HTR-8/SVneo (cell line): ENCODE measurements at places on chromosomes 1 and 21.

DNA sequence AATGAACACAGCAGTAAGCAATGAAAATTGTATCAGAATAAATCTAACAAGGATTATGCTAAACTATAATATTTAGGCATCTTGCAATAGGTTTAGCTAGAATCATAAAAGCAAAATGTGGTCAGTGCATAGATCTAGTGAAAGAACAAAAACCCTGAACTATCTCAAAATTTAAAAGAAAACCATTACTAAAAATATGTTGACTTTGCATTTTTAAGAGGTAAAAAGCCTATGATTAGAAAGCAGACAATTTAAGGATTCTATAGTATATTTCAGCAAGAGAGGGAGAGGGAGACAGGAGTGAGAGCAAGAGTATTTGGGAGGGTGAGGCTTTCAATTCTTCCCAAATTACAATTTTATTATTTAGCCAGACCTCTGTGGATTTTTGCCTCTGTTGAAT is 219.4 kb downstream of the TTLL7 start:
- DNase-seq, result no peak

GRCh38 chr1:224696891-224697765 is 81.0 kb downstream of the CNIH3 start:
- DNase-seq, result peak; percentile 17

DNA sequence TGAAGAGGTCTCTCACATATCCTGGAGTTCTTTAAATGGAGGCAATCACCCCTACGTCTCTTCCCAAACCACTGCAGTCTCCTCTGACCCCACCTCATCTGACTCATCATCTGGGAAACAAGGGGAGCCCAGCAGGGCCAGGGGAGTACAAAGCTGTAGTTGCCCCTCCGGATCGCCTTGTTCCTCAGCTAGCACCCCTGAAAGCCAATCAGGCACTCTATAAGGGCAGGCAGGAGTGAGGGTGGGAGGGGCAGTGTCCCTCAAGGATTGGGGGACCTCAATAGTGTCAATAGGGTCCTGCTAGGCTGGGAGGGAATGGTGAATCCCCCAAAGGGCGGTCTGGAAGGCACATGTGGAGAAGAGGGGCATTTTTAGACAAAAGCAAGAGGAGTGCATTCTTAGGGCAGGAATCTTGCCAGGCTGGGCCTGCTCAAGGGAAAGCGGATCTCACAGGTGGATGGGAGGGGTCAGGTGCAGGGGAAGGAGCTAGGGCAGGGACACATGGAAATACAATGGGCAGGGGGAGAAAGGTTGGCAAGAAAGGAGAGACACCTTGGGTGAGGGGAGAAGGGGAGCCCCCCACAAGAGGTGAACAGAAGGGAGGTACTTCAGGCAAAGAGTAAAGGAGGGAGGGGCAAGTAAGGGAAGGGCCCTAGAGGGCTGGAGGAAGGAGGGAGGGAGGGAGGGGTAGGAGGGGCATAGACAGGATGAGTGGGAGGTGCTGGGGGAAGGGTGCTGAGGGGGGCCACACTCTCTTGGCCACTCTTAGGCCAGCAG is 5.8 kb downstream of the SHISA4 start:
- no peak for DNase-seq

DNA sequence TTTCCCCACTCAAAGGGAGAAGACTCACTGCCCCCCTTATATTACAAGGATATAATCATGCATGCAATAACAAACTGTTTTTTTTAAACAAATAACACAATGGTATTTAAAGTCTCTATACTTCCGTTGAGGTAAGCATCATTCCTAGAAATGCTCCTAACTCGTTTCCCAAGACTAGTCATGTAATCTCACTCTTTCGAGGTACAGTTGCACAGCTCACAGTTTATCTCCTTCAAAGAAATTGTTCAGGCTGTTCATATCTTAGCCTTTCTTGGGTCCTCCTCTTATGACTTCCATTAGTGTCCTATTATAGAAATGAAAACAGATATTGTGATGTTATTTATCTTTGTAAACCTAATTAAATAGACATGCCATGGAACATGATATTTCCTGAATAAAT is 705.0 kb downstream of the KCNT2 start:
- DNase-seq, result no peak

DNA sequence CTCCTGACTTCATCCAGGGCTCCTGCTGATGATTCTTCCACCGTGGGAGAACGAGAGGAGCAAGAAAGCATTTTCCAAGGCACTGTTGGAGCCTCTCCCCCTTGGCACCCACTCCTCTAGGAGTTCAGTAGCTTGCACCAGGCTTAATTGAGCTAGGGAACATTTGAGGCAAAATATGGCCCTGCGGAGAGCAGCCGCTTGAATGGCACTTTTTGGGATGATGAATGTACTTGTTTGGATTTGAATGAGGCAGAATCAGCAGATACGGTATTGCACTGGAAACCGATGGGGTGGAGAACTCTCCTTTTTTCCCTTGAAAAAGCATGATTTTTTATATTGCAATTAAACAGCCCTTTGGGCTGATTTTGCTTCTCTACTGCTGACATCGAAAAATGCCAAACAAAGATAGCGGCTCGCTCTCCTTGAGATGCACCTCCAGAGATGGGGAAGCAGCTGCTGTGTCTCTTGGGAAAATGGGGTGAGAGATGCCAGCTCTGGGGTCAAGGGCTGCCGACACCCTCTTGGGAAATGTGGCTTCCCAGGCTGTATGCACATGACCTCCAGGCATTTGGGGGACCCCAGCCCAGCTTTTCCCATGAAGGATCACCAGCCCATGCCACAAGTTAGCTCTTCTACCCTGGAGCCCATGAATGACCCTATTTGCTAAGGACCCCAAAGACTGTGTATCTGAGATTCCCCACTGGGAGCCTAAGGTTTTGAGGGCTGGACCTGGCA is 55.4 kb upstream of the LRP8 start:
- no peak for DNase-seq

DNA sequence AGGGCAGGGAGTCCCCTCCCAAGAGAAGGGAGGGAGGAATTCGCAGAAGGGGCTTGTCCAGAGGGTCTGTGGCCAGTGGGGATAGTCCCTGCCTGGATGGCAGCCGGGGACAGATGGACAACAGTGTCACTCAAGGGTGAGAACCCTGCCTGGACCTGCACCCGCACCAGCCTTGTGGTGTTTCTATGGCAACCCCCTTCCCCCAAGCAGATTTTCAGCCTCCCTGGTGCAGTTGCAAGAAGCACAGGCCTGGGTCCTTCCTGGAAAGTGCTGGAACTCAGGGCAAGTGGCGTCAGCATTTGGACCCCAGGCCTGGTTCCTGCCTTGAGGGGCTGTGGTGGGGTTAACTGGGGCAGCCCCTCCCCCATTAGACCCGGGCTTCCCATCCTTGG is 83.8 kb upstream of the ACTL8 start:
- DNase-seq, result no peak

DNA sequence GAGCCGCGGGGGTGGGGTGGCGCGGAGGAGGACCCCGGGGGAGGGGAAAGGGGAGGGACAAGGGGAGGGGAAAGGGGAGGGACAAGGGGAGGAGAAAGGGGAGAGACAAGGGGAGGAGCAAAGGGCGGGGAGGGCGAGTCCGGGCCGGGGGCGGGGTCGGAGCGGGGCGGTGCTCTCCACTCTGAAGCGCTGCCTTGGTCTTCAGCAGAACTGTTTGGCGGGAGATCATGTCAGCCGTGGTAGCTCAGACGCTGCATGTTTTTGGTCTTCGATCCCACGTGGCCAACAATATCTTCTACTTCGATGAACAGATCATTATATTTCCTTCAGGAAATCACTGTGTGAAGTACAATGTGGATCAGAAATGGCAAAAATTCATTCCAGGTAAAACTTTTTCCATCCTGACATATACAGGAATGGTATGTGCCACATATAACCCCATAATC is 420 bp downstream of the CFAP57 start:
- peak; percentile 76 for DNase-seq

DNA sequence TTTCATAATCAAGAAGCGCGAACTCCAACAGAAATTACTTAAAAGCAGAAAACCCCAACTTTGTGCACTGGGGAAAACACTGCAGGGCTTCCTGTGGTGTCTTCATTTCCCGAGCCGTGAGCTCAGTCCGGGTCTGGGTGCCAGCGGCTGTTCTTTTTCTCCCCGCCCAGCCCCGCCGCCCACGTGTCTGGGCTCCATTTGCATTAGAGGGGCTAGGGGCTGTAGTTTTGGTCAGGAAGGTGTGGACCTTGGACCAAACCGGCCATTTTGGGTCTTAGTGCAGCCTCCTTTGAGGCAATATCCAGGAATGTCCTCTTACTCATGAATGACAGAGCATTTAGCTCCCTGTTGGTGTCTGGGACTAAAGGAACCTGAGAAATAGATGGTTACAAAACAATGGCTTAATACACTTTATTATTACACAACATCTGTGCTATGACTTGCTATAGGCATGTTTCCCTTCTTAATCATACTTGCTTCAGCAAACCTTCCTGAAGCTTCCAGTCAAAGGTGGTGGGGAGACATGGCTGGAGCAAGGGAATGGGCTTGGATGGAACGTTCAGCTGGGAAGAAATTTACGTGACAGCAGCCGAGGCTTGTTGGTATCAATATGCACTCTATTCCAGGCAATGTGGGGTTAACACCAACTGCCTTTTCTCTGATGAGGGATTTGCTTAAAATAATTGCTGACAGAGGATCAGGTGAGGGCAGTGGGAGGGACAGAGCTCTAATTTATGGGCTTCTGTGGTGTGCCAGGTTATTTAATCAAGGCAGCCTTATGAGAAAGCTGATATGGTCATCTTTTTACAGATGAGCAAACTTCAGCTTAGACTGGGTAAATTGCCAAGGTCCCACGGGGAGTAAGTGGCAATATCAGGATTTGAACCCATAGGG is 1.1 kb downstream of the AGTRAP start:
- peak; percentile 38 for DNase-seq

DNA sequence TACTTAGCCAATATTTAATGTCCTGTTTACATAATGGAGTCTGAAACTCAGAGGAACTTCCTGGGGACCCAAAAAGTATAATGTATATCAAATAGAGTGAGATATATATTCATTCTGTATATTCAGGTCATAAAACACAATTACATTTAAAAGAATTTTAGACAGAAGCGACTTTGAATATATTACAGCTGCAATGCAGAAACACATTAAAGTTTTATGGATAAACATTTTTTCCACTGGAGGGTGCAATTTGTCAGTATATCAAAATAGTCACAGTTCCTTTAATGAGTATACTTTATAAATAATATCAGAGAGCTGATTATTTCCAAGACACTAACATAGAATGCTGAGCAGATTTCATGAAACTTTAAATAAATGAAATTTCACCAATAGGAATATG is 43.9 kb upstream of the CRB1 start:
- DNase-seq, result no peak

DNA sequence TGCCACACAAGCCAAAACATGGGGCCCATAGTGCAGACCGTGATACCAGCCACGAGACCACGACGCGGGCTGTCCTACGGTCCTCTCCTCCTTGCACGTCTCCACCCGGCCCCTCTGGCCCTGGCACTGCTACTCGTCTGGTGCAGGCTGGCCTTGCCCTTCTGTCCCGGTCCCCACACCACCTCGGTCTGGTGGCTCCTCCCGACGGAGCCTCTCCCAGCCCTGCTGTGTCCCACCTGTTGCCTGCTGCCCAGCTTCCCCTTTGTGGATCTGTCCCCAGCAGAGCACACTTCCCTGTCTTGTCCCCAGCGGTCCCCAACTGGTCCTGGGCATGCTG is 50.5 kb downstream of the MORN1 start:
- no peak for DNase-seq

GRCh38 chr1:59315529-59316463 is 18.9 kb downstream of the FGGY start:
- DNase-seq, result no peak

DNA sequence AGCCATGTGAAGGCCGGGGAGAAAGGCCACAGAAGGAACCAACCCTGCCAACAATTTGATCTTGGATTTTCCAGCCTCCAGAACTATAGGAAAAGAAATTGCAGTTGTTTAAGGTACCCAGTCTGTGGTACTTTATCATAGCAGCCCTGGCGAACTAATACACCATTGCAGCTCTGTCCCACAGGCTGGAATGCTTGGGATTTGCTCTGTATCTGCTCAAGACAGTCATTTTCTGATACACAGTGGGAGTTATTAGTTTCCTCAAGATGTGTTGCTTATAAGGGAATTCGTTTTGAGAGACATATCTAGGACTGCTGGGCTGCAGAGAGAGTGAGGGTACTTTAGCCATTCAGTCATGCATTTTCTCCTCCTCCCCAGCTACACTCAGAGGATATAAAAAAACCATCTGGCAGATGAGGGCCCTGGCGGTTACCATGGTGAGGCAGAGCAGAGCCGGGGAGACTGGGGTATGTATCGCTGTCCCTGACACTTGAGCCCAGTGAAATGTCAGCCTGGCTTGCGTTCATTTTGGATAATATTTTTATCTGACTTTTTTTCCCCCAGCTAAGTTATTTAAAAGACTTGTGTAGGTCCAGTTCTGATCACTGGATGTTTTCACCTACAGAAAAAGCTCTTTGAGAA is 104.6 kb downstream of the DIRAS3 start:
- DNase-seq, result no peak

- no peak for DNase-seq
Measured at GRCh38 chr1:5580926-5581325, 411.3 kb downstream of the NPHP4 start.
